ENCODE measurements at places on chromosomes 7 and 10.

DNA sequence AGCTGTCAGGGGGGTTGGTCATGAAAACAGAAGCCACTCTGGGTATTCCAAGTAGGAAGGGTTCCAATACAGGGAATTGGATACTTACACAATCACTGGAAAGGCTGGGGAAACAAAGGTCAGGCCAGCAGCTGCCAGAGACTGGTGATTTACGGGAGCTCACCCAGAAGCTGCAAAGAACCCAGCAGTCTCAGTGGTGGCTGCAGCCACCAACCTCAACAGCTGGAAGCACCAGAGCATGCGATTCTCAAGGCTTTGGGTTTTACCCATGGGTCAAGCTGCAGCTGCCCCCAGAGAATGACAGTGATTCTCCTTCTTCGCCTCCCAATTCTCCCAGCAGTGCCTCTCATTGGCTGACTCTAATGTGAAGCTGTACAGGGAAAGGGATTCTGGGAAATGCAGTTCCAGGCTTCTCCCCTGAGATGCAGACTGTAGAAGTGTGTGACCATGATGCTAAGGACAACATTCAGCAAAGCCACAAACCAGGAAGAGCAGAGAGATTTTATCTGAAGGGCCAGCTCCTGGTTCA, 107.2 kb upstream of the TCF7L2 start:
- no peaks in the 10 kb centered on the region for H3K36me3 ChIP-seq
- no peaks in the 10 kb centered on the region for H3K4me1 ChIP-seq
- H3K27me3 ChIP-seq = no peaks in the 10 kb centered on the region
- H3K27ac ChIP-seq = no peak overlapping the region
- no peak for DNase-seq

- no peaks in the 10 kb centered on the region for H3K27me3 ChIP-seq
- no peak overlapping the region for H3K4me3 ChIP-seq
- H3K4me1 ChIP-seq = no peaks in the 10 kb centered on the region
- DNase-seq = no peak
- H3K36me3 ChIP-seq = no peaks in the 10 kb centered on the region
- H3K27ac ChIP-seq = no peak overlapping the region
These were observed 8.7 kb upstream of the POLD2 start for GRCh38 chr7:44132039-44132438.

- no peak for DNase-seq
- no peaks in the 10 kb centered on the region for H3K27me3 ChIP-seq
- H3K27ac ChIP-seq = no peak overlapping the region
- H3K4me3 ChIP-seq = no peak overlapping the region
- no peaks in the 10 kb centered on the region for H3K4me1 ChIP-seq
- H3K36me3 ChIP-seq = no peaks in the 10 kb centered on the region
These were observed 63.5 kb downstream of the FRMPD2 start for GRCh38 chr10:48210966-48211365.

DNA sequence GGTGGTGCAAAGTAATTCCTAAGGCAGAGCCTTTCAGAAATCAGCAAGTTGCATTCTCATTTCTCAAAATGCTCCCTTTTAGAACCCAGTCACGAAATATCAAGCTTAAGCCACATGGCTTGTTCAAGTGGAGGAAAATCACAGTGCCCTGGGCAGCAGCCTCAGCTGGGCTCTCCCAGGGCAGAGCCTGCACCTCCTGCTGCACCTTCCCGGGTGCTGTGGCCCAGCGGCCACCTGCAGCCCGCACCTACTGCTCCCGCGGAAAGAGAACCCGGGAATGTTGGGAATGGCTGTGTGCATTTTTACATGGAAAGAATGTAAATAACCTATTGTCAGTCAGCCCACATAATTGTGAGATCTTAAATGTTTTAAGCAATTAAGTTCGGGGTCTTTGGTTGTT, 396.5 kb upstream of the VSTM2A start:
- no peak for DNase-seq
- H3K36me3 ChIP-seq = no peaks in the 10 kb centered on the region
- H3K27me3 ChIP-seq = no peaks in the 10 kb centered on the region
- H3K27ac ChIP-seq = no peak overlapping the region
- no peaks in the 10 kb centered on the region for H3K4me1 ChIP-seq

- peak; percentile 67 for DNase-seq
- H3K27me3 ChIP-seq = no peaks in the 10 kb centered on the region
- H3K36me3 ChIP-seq = no peaks in the 10 kb centered on the region
- peak overlapping the region; percentile 85 for H3K27ac ChIP-seq
These were observed 26.4 kb upstream of the KLF6 start for GRCh38 chr10:3811291-3811870.
